ENCODE measurements at places on chromosomes 16 and 17.

DNA sequence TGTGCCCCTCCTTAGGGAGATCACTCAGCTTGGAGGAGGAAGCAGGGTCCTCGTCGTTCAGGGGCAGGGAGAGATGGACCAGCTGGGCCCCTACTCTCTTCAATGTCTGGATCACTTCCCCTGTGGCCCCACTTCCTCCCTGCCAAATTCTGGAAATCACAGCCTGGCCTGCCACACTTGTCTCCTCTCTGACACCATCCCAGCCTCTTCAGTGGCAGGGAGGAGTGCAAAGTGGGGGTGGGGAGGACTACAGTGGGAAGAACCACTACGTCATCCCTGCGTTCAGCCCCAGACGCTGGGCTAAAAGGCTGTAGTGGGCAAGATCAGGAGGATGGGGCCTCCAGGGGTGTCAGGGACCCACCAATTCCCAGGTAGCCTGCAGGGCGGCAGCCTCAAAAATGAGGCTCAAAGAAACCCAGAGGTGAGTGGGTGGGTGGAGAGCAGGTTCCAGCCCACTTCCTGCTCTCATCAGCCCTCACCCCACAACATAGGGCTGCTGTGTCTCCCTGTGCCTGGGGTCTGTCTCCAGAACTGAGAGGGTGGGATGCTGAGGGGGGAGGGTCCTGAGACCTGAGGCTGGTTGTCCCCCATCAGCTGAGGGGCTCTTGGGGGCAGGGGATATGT is 25.0 kb upstream of the TAC4 start:
- no peak for DNase-seq

GRCh38 chr16:85114909-85115567 is 2.8 kb upstream of the CIBAR2 start:
- DNase-seq = peak; percentile 93

DNA sequence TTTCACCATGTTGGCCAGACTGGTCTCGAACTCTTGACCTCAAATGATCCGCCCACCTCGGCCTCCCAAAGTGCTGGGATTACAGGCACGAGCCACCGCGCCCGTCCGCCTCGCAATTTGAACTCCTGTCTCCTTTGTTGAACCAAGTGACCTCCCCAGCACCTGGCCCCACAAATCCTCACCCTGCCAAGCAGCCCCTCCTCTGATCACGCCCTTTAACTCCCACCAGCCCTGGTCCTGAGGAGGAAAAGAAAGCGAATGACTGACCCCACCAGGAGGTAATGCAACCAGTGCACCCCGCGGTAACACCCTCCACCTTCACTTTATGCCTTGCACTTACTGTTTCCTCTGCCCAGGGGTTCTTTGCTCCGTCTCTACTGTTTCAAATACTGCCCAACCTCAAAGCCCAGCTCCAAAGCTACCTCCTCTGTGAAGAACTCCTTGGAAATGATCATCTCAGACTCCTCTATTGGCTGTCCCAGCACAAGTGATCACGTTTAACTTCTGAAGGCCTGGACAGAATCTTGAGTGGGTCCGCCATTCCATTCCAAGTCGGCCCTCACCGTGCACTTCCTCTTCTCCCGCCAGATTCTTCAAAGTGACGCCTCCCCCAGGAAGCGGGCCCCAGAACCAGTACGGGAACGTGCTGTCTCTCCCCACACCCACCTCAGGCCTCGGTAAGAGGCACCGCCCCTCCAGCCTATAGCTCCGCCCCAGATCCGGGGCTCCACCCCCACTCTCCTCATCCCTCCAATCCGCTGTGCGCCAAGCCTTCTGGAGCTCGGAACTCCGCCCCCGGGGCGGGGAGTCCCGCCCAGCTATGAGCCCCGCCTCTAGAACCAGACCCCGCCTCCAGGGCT is 4.4 kb downstream of the CD19 start:
- peak; percentile 92 for DNase-seq

GRCh38 chr17:64615028-64615677 is 47.0 kb downstream of the SMURF2 start:
- DNase-seq = peak; percentile 62

- DNase-seq = no peak
Measured at GRCh38 chr17:66365903-66366302, 63.5 kb downstream of the PRKCA start.

DNA sequence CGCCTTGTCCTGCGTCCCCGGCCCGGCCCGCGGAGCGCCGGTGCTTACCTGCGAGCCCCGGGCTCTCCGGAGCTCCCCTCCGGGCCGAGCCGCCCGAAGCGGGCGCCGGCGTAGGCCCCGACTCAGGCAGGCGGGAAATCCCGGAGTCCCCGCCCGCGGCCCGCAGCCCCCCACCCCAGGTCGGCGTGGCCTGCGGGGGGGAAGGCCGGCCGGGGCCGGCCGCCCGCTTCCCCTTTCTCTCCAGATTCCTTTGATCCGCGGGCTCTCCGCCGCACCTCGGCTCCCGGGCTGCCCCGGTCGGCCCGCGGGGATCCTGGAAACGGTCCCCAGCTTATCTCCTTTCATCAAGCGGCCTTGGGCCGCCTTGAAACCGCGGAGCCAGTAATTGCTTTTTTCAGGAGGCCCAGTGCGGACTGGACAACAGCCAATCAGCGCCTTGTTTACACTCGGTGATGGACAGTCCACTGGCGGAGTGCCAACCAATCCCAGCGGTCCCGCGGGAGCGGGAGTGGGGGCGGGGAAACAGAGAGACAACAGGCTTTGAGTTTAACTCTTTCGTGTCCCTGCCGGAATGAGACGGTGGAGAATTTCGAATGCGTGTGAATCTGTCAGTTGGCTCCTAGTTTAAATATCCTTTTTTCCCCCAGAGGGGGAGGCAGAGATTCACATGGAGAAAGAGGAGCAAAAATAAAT is 1.4 kb upstream of the BAHCC1 start:
- DNase-seq = peak; percentile 95

GRCh38 chr17:10357768-10358167 is 15.0 kb downstream of the MYH13 start:
- no peak for DNase-seq

DNA sequence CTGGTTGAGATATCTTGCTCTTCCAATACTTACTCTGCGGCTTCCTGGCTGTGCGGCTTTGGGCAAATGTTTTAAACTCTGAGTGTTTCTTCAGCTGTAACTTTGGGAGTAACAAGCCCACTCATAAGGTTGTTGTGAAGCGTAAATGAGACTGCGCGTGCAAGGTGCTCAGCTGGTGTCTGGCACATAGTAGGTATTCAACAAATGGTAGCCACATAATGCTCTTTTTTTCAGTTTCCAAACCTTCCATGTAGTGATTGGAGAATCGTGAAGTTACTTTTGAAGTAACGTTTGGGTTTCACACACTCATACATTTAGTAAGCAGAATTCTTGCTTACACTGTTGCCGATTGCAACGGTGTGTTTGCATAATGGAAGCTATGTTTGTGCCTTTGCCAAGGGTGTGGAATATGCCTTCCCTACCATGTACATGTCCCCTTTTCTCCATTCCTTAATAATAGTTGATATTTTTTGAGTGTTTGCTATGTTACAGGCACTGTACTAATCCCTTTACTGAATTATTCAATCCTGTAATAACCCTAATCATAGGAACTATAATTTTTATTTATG is 829 bp downstream of the DHRS7B start:
- no peak for DNase-seq

- DNase-seq = no peak
Measured at GRCh38 chr17:83054518-83055125, 24.8 kb upstream of the METRNL start.

- DNase-seq = no peak
Measured at GRCh38 chr16:35196313-35196712, 1736.9 kb downstream of the TP53TG3F start.

DNA sequence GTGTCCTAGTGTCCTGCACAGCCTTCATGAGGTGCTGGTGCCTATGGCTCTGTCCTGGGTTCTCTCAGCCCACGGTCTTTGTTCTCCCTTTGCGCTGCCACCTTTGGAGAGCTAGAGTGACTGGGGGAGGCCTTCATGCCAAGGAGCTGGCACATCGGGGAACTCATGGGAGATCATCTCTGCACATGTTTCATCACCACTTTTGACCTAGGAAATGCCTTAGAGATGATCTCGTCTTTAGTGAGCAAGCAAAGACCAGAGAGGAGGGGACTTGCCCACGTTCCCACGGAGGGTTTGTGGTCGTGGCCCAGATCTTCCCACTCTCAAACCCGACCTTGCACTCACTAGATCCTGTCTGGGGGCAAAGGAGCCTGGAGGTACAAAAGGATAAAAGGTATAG is 23.5 kb downstream of the TBX4 start:
- peak; percentile 49 for DNase-seq

DNA sequence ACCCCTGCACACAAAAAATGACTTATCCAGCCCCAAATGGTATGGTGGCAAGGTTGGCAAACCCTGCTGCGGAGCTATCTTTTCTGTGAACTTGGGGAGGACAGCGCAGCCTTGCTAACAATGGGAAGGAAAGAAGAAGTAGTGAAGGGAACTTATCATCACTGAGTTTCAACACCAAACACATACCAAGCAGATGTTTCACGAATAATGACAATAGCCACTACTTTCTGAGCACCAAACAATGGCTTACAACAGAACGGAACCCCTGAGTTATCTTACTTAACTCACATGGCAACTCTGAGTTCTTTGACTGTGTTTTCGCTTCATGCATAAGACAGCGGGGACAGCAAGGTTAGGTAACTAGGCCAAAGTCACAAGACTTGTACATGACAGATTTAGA is 148.9 kb downstream of the XYLT1 start:
- DNase-seq = no peak

- no peak for DNase-seq
Measured at GRCh38 chr17:43924558-43924957, 17.2 kb upstream of the MPP2 start.

DNA sequence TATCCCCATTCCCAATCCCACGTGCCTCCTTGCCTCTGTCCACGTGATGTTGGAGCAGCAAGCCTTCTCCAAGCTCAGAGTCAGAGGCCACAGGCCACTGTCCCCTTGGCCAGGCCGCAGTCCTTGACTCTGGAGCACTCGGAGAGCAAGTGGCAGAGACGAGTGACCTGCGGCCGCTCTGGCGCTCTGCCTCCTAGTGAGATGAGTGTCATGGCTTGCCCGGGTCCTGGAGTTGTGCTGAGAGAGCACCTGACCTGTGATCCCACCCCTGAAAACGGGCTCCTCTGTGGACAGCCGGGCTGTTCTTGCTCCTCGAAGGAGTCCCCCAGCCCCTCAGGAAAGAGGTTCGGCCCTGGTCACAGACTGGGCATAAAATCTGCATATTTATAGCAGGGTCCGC is 10.0 kb upstream of the FASN start:
- no peak for DNase-seq

- no peak for DNase-seq
Measured at GRCh38 chr17:4740025-4740351, 260 bp upstream of the CXCL16 start.

DNA sequence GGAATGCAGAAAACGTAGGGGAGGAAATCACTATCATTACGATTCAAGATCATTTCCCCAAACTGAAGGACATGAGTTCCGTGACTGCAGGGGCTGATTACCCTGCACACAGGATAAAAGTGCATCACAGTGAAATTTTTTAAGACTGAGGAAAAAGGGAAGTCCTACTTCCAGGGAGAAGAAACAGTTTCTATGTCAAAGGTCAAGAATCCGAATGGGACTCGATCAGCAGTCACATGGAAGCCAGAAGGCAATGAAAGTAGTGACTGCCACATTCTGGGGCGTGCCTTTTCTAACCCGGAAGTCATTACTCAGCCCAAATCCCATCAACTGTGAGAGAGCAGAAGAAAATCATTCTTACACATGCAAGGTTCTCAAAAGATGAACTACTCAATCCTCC is 12.1 kb downstream of the ZZEF1 start:
- DNase-seq = peak; percentile 83

- DNase-seq = no peak
Measured at GRCh38 chr17:1224330-1224729, 44.5 kb upstream of the ABR start.

DNA sequence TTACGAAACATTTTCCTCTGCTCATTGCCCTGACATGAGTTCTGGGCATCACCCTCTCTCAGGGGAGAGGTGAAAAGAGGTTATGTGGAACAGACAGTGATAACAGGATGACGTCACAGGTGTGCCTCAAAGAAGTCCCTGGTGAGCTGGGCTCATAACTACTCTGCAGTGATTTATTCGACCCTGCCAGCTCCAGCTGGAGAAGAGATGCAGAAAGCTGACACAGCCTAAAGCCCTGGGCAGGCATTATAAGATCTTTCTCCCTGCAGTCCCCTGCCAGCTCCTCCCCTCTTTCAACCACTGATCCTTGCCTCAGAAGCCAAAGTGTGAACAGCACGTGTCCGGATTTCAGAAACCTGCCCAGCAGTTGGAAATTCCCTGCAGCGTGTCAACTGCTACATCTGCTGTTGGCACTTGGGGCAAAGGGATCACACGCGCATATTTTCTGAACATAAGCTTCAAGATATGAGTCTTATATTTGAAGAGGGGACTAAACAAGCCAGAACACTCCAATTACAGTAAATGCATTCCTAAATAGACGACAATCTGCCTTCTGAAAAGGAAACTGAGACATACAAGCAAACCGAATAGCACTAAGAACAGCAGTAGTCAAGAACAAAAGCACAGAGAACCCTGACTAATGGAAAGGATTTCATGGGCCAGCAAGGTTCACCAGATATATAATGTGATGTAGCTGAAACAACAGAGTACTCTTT is 80.5 kb downstream of the SMG6 start:
- DNase-seq = peak; percentile 55

- no peak for DNase-seq
Measured at GRCh38 chr17:29575511-29576213, 7.2 kb downstream of the TP53I13 start.

DNA sequence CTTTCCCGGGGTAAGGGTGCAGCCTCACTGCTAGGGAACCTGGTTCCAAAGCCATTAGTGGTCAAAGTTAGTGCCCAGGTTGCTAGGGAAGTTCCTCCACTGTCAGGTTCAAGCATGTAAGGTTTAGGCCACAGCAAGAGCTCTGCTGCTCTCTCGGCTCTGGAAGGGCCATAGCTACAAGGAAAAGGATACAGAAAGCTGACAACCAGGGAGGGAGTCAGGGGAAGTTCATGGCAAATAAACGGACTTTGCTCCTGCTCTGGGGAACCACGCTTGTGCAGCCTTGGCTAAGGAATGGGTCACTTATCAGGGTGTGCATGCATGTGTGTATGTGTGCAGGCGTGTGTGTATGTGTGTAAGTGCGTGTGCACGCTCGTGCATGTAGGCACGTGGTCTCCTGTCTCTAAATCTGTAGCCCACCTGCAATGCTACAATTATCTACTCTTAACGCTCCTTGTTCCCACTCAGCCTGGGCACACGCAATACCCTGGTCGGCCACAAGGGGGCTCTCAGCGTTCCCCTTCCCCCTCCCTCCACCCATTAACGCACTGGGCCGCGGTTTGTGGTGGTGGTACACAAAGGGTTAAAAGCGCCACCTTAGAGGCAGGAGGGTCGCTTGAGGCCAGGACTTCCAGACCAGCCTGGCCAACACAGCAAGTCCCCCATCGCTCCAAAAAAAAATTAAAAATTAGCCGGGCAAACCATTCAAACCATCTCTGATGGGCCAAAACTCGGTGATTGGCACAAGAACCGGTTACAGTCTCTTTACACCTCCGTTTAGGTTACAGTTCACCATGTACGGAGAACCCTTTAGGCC is 48.4 kb upstream of the KDM8 start:
- peak; percentile 84 for DNase-seq

DNA sequence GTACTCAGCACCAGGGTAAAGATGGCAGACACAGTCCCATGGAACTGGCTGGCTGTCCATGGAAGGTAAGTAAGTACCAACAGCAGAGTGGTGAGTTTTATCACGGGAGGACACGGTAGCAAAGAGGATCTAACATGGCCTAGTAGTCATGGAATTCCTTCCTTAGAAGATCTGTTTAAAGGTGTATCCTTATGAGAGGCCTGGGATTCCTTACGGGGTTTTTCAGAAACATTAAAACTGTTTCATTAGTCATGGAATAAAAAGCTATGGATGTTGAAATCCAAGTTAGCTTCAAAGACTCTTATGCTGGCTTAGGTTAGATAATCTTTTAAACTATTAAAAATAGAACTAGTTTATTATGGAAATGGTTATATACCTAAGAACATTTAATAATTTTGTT is 7.4 kb downstream of the FTO start:
- no peak for DNase-seq

All from AG20443 (cell line).